ENCODE measurements at places on chromosomes 7 and 10.
A peak's percentile ranks its signal among the peaks of the same experiment; 100 is the strongest.

GRCh38 chr7:1531263-1531978 is 919 bp downstream of the MAFK start:
- peak; percentile 45 for DNase-seq

GRCh38 chr10:86349940-86350630 is 16.5 kb downstream of the GRID1 start:
- DNase-seq, result no peak

- DNase-seq, result no peak
Observed at GRCh38 chr7:149291781-149292461, 29.9 kb downstream of the ZNF783 start.

DNA sequence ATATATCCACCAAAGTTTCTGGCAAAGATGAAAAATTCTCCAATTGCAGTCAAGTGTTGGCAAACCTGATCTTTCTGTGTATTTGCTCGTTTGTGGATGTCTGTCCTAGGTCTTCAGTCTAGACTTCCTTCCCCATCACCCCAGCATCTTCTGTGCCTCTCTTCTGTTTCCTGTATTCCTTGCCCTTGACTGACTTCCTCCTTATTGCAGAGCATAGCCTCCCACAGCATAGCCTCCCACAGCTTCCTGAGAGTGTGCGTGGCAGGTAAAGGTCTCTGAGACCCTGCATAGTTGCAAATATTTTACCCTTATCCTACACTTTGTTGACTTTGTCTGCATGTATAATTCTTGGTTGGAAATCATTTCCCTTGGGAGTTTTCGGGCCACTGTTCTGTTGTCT is 18.4 kb downstream of the SLC18A2 start:
- DNase-seq, result no peak

- DNase-seq, result no peak
Observed at GRCh38 chr7:32068411-32069101, 1.7 kb downstream of the PDE1C start.

- DNase-seq, result peak; percentile 13
Observed at GRCh38 chr10:72659694-72660093, 32.2 kb upstream of the MCU start.

- no peak for DNase-seq
Observed at GRCh38 chr7:81919494-81919893, 149.6 kb upstream of the HGF start.

DNA sequence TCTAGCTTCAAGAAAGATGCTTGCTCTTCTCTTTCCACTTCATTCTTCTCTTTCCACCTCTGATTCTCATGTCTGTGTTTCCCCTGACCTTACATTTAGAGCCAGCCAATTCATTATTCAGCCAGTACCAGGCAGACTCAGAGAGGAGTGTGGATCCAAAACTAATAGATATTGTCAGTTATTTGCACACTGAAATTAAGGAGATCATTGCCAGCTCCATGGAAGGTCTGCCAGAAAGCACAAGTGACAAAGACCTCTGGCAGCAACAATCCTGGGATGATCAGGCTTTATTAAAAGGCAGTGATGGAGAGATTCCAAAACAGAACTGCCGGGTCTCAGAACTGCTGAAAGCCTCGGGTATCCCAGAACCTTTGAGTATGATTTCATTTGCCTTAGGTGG is 749.4 kb downstream of the XPNPEP1 start:
- DNase-seq, result no peak

DNA sequence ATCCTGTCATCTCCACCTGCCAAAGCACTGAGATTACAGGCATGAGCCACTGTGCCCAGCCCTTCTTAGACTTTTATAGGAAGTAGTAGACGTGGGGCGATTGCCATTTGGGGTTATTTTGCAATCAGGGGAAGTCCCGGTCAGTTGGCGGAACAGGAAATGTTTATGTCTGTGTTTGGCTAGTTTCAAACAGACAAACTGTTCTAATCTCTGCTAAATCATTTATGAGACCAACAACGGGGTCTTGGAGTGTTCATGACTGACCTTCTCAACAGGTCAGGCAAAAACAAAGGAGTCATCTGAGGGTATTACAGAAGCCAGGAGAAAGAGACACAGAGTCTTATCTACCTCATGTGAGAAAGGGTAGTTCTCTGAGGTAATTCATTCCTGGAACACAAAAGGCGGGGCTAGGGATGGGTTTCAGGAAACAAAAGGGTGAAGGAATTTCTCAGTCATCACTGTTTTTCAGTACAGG is 6.6 kb upstream of the TPK1 start:
- no peak for DNase-seq

Data from EH (cell line).